ENCODE measurements at places on chromosomes 11 and 22. TPM values are rescaled to one million over a fixed set of nuclear protein-coding genes. Genes with fewer than 3 reads are reported as not detected.

DNA sequence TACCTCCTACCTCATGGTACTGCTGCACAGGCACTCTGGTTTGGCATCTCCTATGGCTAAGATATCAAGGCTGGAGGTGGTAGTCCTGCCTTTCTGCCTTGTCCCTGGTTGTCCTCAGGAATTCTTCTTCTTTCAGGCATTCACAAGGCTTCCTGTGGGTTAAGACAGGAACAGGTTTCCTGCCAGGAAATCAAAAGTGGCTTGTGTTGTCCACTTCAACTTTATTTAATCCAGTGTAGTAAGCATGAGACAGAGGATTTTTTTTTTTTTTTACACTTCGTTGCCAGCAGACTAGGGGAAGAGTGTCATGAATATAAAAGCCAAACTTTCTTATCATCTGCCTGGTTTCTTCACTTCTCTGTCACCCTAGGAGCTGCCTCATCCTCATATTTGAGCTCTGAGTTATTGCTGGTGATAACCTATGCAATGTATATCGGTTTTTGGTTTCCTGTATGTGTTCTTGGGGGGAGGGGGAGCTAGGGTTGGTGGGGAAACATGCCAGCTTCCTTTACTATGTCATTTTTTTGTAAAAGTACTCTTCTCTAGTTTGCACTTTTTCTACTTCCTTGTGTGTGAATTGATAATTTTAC, 50.2 kb downstream of the XKR3 start:
- no peaks in the 10 kb centered on the region for H3K36me3 ChIP-seq
- no peak overlapping the region for H3K4me3 ChIP-seq
- no peak for DNase-seq
- H3K27me3 ChIP-seq: no peaks in the 10 kb centered on the region

DNA sequence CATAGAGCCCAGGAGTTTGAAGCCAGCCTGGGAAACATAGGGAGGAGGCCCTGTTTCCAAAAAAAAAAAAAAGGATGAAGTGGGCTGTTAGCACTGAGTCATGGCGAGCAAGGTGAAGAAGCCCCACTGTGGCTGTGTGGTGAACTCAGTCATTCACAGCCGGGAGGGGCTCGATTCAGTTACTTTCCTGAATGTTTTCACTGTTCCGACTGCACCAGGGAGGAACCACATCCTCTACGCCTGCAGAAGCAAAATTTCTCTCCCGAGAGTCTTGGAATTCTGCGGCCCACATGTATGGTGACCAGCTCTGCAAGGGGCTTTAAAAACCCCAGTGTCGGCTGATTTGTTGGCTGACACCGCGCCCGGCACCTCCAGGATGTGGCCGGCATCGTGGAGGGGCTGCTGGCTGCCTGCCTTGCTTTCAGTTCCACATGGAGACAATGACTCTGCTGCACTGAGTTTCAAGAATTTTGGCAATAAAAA, 27.8 kb upstream of the GRAMD4 start:
- no peaks in the 10 kb centered on the region for H3K36me3 ChIP-seq
- H3K4me3 ChIP-seq: no peak overlapping the region
- peaks cover 45% of the 10 kb centered on the region for H3K4me1 ChIP-seq
- DNase-seq: no peak
- H3K27ac ChIP-seq: no peak overlapping the region

DNA sequence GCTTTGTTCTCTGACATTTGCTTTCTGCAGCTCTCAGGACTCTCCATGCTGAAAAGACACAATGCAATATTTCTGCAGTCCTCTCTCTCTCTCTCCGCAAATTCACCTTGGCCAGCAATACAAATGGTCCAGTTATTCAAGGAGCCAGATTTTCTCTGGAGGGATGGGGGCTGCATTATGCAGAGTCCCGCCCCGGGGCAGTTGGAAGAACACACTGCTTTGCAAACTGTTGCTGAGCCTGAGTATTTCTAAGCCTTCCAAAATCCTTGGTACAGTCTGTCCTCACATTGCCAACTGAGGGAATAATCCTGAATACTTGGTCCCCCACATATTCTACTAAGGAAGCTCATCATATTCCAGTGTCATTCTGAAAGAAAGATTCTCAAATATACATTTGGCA, 94.3 kb upstream of the ZC3H12C start:
- H3K4me1 ChIP-seq: peaks cover 5% of the 10 kb centered on the region
- H3K27ac ChIP-seq: no peak overlapping the region
- H3K36me3 ChIP-seq: no peaks in the 10 kb centered on the region
- no peak for DNase-seq

GRCh38 chr11:60985501-60985900, 14.0 kb downstream of the CD6 start:
- DNase-seq: no peak
- H3K27me3 ChIP-seq: peaks cover 41% of the 10 kb centered on the region
- H3K4me3 ChIP-seq: no peak overlapping the region
- H3K4me1 ChIP-seq: peaks cover 5% of the 10 kb centered on the region
- H3K27ac ChIP-seq: no peak overlapping the region
- no peaks in the 10 kb centered on the region for H3K36me3 ChIP-seq

GRCh38 chr11:44388828-44389657, 79.1 kb upstream of the ALX4 start:
- no peak overlapping the region for H3K4me3 ChIP-seq
- H3K27ac ChIP-seq: no peak overlapping the region
- no peaks in the 10 kb centered on the region for H3K4me1 ChIP-seq
- no peak for DNase-seq
- peaks cover 65% of the 10 kb centered on the region for H3K27me3 ChIP-seq

- no peak overlapping the region for H3K27ac ChIP-seq
- no peaks in the 10 kb centered on the region for H3K36me3 ChIP-seq
- H3K4me3 ChIP-seq: no peak overlapping the region
Observed at GRCh38 chr11:92556431-92556830, 331.8 kb downstream of the FAT3 start.

GRCh38 chr11:128830290-128831173, 36.6 kb downstream of the KCNJ1 start:
- H3K27ac ChIP-seq: no peak overlapping the region
- peaks cover 15% of the 10 kb centered on the region for H3K27me3 ChIP-seq
- no peaks in the 10 kb centered on the region for H3K36me3 ChIP-seq
- no peak overlapping the region for H3K4me3 ChIP-seq

DNA sequence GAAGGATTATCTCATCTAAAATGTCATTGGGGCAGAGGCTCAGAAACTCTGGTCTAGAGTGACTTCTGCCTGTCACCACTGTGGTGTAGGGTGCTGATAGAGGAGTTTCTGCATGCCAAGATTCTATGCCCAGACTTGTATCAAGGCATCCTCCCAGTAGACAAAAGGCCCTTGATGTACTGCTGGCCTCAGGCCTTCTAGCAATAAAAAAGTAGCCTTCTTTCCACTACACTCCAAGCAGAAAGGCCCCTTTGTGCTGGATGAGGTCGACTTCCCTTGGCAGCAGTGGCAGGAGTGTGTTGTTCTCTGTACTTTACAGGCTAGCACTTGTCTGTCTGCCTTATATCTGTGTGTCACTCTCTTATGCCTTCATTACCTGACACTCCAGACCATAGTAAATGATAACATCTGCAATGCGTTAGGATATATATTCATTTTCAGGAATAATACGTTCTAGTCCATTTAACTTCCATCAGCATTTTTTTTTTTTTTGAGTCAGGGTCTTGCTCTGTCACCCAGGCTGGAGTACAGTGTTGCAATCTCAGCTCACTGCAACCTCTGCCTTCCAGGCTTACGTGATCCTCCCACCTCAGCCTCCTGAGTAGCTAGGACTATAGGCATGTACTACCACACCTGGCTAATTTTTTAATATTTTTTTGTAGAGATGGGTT, 49.5 kb upstream of the RRM1 start:
- H3K27ac ChIP-seq: peak overlapping the region; percentile 28
- no peaks in the 10 kb centered on the region for H3K36me3 ChIP-seq
- H3K4me1 ChIP-seq: peaks cover 8% of the 10 kb centered on the region

GRCh38 chr22:48091656-48092223, 1329.3 kb downstream of the TBC1D22A start:
- DNase-seq: peak; percentile 17
- no peak overlapping the region for H3K27ac ChIP-seq
- H3K4me1 ChIP-seq: peaks cover 24% of the 10 kb centered on the region
- H3K36me3 ChIP-seq: no peaks in the 10 kb centered on the region

- no peak for DNase-seq
- no peak overlapping the region for H3K4me3 ChIP-seq
- no peak overlapping the region for H3K27ac ChIP-seq
- peaks cover 3% of the 10 kb centered on the region for H3K36me3 ChIP-seq
- peaks cover 97% of the 10 kb centered on the region for H3K27me3 ChIP-seq
Observed at GRCh38 chr11:122976061-122976733, 5.4 kb downstream of the BSX start.

DNA sequence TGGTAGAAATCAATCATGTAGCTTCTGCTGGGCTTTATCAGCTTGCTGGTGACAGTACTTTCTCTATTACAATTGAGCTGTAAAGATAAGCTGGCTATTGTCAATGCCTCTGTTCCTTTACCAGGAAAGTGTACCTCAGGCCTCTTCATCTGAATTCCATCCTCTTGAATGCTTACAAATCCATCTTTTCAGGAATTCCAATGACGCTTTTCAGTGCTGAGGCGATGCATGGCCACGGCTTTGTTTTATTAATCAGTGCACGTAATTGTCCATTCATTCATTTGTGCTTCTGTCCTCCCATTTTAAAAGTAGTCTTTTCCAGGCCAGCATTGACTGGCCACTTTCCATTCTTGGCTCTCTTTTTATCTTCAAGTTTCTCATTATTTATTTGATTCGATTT, 202.0 kb downstream of the PGR start:
- no peaks in the 10 kb centered on the region for H3K36me3 ChIP-seq
- peaks cover 18% of the 10 kb centered on the region for H3K4me1 ChIP-seq
- no peaks in the 10 kb centered on the region for H3K27me3 ChIP-seq
- no peak for DNase-seq
- H3K4me3 ChIP-seq: no peak overlapping the region
- peak overlapping the region; percentile 10 for H3K27ac ChIP-seq

- no peak overlapping the region for H3K4me3 ChIP-seq
- no peaks in the 10 kb centered on the region for H3K4me1 ChIP-seq
- no peak for DNase-seq
Observed at GRCh38 chr11:58086528-58086927, 38.8 kb downstream of the OR9I1 start.

GRCh38 chr11:95512682-95513081, 276.9 kb downstream of the FAM76B start:
- peak overlapping the region; percentile 89 for H3K27ac ChIP-seq
- H3K4me1 ChIP-seq: peaks cover 56% of the 10 kb centered on the region
- H3K4me3 ChIP-seq: no peak overlapping the region
- H3K36me3 ChIP-seq: no peaks in the 10 kb centered on the region
- no peaks in the 10 kb centered on the region for H3K27me3 ChIP-seq

DNA sequence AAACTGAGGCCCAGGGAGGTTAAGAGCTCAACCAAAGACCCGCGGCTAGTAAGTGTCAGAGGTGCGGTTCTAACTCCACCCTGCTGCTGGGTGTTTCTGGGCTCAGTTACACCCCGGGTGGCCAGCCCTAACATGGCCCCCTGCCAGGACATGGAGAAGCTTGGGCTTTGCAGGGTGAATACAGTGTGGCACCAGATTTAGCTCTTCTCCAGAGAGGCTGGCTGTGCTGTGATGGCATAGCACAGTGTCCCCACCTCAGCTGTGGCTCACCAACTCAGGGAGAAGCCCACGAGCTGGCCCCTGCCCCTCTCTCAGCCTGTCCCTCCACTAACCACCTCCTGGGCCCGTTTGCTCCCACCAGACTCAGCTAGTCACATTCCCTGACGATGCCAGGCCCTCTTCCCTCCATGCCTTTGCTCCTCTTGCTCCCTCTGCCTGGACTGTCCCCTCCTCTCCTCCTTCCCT, 7.0 kb downstream of the UCP3 start:
- no peaks in the 10 kb centered on the region for H3K4me1 ChIP-seq
- H3K27ac ChIP-seq: no peak overlapping the region
- no peak overlapping the region for H3K4me3 ChIP-seq
- no peaks in the 10 kb centered on the region for H3K27me3 ChIP-seq

- no peaks in the 10 kb centered on the region for H3K36me3 ChIP-seq
- DNase-seq: no peak
- no peaks in the 10 kb centered on the region for H3K4me1 ChIP-seq
- H3K4me3 ChIP-seq: no peak overlapping the region
Observed at GRCh38 chr11:123452794-123453193, 22.7 kb downstream of the GRAMD1B start.

DNA sequence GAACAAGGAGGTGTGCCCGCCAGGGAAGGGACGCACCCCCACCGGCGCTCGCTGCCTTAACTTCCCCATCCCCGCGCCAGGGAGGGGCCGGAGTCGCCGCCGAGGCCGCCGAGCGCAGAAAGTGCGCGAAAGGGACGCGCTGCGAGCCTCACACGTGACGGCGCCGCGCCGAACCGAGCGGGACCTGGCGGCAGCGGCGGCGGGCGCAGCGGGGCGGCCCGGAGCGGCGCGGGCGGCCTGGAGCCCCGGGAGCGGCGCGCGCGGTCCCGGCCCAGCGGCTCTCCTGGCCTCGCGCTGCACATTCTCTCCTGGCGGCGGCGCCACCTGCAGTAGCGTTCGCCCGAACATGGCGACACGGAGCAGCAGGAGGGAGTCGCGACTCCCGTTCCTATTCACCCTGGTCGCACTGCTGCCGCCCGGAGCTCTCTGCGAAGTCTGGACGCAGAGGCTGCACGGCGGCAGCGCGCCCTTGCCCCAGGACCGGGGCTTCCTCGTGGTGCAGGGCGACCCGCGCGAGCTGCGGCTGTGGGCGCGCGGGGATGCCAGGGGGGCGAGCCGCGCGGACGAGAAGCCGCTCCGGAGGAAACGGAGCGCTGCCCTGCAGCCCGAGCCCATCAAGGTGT, at the start of gene SORL1:
TSS of gene SORL1 (plus strand) at position 329 of the 623 bp plus-strand sequence. CDS start at position 347, 18 bp downstream.
- H3K4me1 ChIP-seq: peaks cover 28% of the 10 kb centered on the region
- peak within 1 kb of the TSS; percentile 96 for H3K4me3 ChIP-seq
- H3K36me3 ChIP-seq: no peaks in the 10 kb centered on the region
- H3K27ac ChIP-seq: peak within 1 kb of the TSS; percentile 84

GRCh38 chr11:1280116-1281035, 29.1 kb downstream of the TOLLIP start:
- DNase-seq: no peak
- H3K27me3 ChIP-seq: no peaks in the 10 kb centered on the region
- no peak overlapping the region for H3K4me3 ChIP-seq
- no peak overlapping the region for H3K27ac ChIP-seq
- no peaks in the 10 kb centered on the region for H3K4me1 ChIP-seq

GRCh38 chr11:101091781-101092180, 37.8 kb downstream of the PGR start:
- no peaks in the 10 kb centered on the region for H3K36me3 ChIP-seq
- H3K4me1 ChIP-seq: peaks cover 16% of the 10 kb centered on the region

DNA sequence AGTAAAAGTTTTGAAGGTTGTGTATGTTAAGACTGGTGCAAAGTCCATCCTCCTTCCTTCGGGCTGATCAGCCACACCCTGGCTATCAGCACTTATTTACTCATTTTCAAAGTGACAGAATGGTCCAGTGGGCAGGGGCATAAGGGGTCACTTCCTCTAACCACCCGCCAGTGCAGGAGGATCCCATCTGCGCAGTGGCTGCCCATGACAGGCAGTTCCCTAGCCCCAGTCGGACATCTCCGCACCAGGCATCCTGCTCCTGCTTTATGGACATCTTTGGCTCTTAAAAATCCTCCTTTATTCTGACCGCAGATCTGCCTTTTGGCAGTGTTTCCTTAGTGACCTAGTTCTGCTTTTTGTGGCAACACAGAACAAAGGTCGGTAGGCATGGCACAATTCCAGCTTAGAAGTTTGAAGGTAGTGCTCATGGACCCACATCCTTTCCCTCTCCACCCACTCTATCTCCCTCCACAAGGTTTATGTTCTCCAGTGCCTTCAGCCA, 55.9 kb downstream of the BMAL1 start:
- peaks cover 7% of the 10 kb centered on the region for H3K4me1 ChIP-seq
- no peak overlapping the region for H3K4me3 ChIP-seq
- no peak for DNase-seq
- no peaks in the 10 kb centered on the region for H3K27me3 ChIP-seq
- no peaks in the 10 kb centered on the region for H3K36me3 ChIP-seq

DNAJB13 gene
- total RNA-seq: 0.60 TPM

MMP13 gene
- total RNA-seq: not detected

OR5AN1 gene
- total RNA-seq: not detected

KDM2A gene
- total RNA-seq: 135 TPM

PANX2 gene
- 6.4 TPM for total RNA-seq

DDI1 gene
- total RNA-seq: not detected

CEP126 gene
- 3.2 TPM for total RNA-seq

Measured in mesothelial cell of epicardium (in vitro differentiated cells).